RPMI8226 (cell line): ENCODE measurements at places on chromosomes 12 and 14.

GRCh38 chr14:64363265-64363846 is 24.8 kb upstream of the MTHFD1 start:
- DNase-seq: no peak

DNA sequence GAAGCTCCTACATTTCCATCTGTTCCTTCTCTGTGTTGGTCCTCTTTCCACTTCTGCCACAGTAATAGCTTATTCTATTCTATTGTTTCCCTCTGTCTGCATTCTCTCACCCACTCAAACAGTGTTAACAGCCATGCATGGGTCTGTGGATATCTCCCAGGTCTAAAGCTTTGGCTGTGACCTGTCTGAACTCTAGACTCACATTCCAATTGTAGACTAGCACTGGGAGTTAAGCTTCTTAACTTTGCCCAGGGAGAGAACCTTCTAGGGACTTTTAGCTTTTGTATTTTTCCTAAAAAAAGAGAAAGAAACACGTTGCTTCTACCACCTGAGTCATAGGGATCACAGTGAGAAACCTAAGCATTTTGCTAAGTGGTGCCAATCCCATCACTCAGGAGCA is 36.7 kb downstream of the PTPRR start:
- DNase-seq: no peak

GRCh38 chr14:34682787-34683321 is 31.5 kb downstream of the CFL2 start:
- no peak for DNase-seq

DNA sequence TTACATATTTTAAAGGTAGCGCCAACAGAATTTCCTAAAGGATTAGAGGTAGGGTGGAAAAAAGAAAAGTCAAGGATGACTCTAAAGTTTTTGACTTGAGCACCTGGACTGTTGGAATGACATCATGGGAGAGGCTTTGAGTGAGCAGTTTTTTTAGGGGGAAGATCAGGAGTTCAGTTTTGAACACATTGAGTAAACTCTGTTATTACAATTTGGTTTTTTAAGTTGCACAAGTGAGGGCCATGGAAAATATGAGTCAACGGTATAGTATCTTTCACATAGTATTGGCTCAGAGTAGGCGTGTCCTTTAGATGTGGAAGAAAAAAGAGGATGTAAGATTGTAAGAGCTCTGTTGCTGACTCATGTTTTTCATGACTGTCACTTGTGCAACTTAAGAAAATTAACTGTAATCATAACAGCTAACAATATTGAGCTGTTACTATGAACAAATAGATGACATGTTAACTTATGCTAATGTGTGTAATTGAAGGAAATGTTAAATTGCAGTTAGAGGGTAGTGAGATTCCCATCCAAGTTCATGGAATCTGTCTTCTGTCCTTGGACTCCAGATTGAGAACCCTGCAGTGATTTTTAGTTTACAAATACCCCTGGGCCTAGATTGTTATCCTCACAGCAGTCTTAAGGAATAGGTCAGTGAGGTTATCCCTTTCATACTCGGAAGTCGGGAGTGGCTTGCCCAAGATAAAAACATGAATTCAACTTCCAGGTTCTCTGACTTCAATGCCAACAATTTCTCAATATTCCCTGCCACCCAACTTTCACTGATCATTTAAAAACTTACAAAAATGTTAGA is 48.2 kb upstream of the ATP2B1 start:
- DNase-seq: peak; percentile 85

DNA sequence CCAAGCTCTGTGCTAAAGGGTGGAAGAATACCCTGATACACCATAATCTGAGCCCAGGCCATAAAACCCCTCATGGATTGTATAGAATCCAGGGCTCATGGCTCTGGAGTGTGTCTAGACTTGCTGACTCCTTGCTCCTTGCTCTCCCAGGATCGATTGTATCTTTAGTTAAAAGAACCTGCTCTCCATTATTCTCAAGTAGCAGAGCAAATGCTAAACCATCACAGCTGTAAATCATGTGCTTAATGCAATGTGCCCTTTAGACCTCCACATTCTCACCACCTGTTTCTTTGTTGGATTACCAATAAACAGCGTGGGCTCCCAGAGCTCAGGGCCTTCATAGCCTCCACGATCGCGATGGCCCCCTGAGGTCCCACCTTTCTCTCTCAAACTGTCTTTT is 411.6 kb upstream of the FBXO33 start:
- no peak for DNase-seq
